ENCODE measurements at places on chromosomes 3 and 15.

DNA sequence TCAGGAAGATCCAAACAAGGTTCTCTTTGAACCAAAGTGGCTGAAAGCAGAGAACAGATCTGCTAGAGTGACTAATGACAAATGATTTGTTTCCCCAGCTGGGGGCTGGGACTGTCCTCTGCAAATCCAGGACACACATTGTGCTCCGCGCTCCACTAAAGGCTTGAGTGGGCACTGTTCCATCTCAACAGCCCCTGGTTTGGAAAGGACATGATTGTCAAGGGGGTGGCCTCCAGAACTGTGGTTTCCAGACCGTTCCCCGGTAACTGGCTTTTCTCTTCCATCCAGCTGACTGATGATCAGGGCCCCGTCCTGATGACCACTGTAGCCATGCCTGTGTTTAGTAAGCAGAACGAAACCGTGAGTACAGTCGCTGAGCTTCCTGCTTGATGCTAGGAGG lies 91.0 kb downstream of the LRTM1 start:
- DNase-seq, result no peak

DNA sequence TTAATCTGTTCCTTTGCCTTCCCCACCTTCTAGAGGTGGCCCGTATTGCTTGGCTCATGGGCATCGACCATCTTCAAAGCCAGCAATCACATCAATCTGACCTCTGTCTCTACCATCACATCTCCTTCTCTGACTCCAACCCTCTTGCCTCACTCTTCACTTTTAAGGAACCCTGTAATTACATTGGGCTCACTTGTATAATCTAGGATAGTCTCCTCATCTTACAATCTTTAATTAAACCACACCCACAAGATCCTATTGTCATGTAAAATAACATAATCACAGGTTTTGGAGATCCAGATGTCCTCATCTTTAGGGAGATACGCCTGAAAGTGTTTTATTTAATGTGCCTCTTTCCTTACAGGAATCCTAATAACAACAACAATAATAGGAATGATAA lies 234.5 kb downstream of the ERC2 start:
- DNase-seq, result no peak

DNA sequence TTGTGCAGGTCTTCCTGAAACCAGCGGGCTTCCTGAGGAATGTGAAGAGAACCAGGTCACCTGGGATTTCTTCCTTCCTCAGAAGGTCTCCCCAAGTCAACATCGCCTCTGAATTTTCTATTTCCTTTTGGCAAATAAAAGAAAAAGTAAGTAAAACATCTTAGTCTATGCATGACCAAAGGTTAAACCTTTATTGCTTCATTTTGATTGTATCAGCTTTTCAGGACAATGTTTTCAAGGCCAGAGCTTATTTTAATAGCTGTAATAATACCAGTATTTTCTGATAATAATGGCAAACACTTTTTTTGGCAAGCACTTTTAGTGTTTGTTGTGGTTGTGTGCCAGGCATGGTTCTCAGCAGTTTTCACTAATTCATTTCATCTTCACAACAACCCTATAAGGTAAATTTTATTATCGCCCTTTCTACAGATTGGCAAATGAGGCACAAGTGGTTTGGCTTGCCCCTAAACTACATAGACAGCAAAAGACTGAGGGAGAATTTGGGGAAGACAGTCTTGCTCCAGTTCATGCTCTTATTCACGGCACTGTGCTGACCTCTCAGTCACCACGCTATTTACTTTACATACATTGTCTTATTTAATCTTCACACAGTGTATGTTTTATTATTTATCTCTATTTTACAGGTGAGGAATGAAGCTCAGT lies 110.4 kb downstream of the RPL22L1 start:
- DNase-seq, result no peak

GRCh38 chr15:86273309-86273708 lies 193.6 kb downstream of the AGBL1 start:
- DNase-seq, result no peak

DNA sequence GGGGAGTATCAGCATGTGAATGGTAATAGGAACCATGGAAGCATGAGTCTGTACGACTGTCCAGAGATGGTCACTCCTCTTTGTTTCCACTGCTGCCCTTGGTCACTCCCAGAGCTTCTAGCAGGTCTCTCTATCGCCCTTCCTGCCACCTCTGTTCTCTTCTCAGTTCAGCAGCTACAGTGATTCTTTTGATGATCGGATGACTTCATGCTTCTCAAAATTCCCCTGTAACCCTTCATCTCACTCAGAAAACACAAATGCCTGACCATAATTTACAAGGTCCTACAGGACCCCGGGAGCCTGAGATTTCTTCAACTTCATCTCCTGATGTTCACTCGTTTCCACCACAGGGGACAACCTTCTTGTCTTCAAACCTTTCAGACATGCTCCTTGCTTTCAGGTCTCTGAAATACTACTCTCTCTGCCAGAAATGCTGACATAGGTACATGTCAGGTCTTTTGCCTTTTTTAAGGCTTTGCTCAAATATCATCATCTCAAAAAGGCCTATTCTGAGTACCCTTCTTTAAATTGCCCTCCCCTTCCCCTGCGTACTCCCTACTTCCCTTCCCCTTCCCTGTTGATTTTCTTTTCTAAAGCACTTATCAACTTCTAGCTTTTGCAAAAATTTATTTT lies 42.1 kb upstream of the BHLHE40 start:
- DNase-seq, result no peak

GRCh38 chr3:28267984-28268849 lies 26.8 kb downstream of the CMC1 start:
- DNase-seq, result no peak

DNA sequence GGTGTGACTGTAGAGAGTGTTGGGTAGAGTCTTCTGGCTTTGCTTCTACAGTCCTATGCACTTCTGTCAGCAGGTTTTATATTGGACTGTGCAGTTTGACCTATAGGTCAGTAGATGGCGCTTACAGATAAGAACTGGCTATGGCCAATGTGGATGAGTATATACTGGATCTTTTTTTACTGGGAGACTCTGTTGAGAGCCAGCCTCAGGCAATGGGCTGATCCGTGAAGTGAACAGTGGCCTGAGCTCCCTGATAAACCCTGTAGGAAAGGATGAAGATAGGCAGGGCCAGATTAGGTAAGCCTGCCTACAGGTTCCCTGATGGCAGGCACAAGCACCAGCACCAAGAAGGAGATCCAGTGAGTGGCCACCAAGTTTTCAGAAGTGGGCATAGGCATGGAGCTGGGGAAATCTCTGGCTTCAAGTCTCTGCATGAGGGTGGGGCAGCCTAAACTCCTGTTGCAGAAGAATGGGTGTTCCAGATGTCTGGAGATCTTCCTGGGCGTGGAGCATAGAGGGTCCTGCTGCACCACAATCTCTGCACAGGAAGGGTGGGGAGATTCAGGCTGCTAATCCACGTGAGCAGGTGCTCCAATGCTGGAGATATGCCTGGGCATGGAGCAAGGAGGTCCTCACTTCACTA lies 326.0 kb upstream of the SGO1 start:
- no peak for DNase-seq

DNA sequence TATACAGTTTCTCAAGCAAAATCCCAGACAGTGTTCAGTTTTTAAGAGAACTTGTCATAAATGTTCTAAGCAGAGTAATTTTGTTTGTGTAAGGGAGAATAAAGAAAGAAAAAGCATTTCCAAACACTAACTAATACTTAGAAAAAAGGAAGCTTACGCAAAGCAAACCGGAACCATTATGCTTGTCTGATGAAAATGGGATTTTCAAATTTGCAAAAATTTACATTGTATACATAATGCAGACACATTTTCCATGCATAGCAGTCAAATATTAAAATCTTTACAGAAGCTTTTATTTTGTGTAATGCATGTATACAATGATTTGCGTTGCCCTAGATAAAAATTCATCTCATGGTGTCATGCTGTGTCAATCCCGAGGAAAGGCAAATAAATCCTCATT lies 229.0 kb downstream of the SLC9A9 start:
- DNase-seq, result no peak

GRCh38 chr3:132545471-132545870 lies 51.6 kb upstream of the ACKR4 start:
- DNase-seq, result no peak

DNA sequence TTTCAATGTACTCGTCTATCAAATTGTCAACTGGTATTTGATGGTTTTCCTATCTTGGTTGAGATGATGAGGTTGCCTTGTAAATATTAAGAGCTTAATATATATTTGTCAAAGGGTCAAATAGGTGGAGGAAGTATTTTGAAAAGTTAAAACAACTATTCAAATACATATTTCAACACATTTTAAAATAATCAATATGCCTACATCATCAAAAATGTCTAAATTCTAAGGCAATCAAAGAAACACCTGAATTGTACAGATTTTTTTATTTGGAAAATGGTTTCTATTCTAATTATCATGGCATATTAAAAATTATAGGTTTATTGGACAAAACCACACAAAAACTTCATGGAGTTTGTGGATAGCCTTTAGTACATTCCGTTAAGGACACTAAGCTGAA lies 461.4 kb upstream of the ONECUT1 start:
- no peak for DNase-seq

GRCh38 chr3:11603628-11604027 lies 40.1 kb downstream of the VGLL4 start:
- DNase-seq, result no peak

DNA sequence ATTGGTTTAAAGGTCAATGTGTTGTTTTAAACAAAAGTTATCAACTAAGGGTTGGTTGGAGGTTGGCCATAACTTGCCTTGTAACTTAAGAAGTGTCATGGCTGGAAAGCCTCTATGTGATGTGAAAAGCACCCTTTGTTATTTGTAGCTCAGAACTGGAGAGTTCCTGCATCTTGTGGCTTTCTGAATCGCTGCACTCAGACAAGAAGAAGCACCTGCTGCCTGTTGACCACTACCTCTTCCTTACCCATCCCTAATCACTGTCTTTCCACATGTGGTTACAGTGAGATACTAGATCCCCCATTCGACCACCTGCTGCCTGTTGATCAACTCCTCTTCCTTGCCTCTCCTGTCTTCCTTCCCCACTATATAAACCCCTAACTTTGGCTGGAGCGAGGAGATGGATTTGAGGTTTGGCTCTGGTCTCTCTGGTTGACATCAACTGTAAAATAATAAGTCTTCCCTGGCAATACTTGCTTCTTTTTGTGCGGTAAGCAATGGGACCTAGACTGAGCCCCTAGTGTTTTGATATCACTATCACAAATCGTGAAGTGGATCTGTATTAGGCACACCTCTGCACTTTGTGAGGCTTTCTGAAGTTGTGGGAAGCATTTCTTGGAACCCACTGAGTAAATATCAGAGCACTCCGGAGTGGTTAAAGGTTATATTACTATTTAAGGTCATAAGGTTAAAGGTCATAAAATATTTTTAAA lies 13.8 kb downstream of the RPL39L start:
- no peak for DNase-seq

All from stimulated activated CD8-positive, alpha-beta memory T cell treated with anti-CD3 and anti-CD28 coated beads, Interleukin-7, amount 100 ng/mL, for 24 hours (primary cell).